GM13977 (cell line): ENCODE measurements at places on chromosomes 16 and 17.
A peak's percentile ranks its signal among the peaks of the same experiment; 100 is the strongest.

GRCh38 chr17:57207396-57207795, 48.9 kb upstream of the MSI2 start:
- no peak for DNase-seq

DNA sequence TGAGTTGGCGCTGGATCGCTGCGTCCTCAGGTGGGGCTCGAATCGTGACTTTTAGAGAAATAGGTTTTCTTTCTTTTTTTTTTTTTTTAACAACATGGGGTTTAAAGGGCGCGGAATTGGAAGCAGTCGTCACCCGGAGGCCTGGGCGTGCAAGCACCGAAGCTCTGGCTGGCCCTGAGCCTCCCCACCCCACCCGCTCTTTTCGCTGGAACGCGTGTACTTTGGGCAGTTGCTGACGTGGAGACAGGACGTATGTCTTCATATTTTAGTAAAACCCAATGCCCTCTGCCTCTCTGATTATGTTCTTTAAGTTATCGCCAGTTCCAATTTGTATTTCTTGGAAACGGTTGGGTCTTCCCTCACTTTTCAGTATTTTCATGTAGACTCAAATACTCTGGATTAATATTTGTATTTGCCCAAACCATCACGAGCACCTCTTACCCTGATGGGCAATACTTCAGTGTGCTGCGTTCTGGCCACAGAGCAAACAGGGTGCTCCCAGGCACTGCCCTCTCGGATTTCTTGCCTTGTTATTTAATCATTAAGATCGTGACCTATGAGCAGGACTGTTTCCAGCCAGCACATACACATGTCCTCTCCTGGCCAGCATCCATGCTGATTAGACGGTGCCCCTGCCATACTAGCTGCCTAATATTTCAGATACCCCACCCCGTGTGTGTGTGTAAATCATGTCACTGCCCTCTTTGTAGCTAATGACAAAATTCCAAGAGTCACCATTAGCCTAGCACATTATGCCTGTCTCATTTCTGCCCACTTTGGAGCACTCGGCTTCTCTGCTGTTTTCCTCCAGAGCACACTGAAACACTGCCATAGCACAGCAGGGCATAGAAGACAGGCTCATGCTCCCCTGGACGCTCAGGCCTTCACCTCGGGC, 805 bp upstream of the C16orf95 start:
- peak; percentile 66 for DNase-seq

- DNase-seq = no peak
These were observed 8.4 kb upstream of the PIEZO1 start for GRCh38 chr16:88793251-88793954.

- no peak for DNase-seq
These were observed 69.7 kb downstream of the NLK start for GRCh38 chr17:28112181-28112580.

GRCh38 chr17:48052956-48053757, 5.0 kb downstream of the NFE2L1 start:
- DNase-seq = no peak
